ENCODE measurements at places on chromosomes 4 and X. TPM values are rescaled to one million over a fixed set of nuclear protein-coding genes. Genes with fewer than 3 reads are reported as not detected.
A peak's percentile ranks its signal among the peaks of the same experiment; 100 is the strongest.

GRCh38 chr4:168200685-168201084 lies 108.3 kb downstream of the ANXA10 start:
- no peaks in the 10 kb centered on the region for H3K27me3 ChIP-seq
- no peak for DNase-seq
- H3K36me3 ChIP-seq: no peaks in the 10 kb centered on the region
- no peak overlapping the region for H3K4me3 ChIP-seq
- no peaks in the 10 kb centered on the region for H3K4me1 ChIP-seq

- no peak overlapping the region for H3K27ac ChIP-seq
- peaks cover 37% of the 10 kb centered on the region for H3K36me3 ChIP-seq
- H3K4me3 ChIP-seq: no peak overlapping the region
Measured at GRCh38 chr4:108636246-108636645, 14.2 kb upstream of the OSTC start.

- H3K27ac ChIP-seq: no peak overlapping the region
- H3K4me3 ChIP-seq: no peak overlapping the region
- DNase-seq: no peak
- H3K27me3 ChIP-seq: no peaks in the 10 kb centered on the region
Measured at GRCh38 chr4:41202356-41202755, 12.0 kb downstream of the APBB2 start.

DNA sequence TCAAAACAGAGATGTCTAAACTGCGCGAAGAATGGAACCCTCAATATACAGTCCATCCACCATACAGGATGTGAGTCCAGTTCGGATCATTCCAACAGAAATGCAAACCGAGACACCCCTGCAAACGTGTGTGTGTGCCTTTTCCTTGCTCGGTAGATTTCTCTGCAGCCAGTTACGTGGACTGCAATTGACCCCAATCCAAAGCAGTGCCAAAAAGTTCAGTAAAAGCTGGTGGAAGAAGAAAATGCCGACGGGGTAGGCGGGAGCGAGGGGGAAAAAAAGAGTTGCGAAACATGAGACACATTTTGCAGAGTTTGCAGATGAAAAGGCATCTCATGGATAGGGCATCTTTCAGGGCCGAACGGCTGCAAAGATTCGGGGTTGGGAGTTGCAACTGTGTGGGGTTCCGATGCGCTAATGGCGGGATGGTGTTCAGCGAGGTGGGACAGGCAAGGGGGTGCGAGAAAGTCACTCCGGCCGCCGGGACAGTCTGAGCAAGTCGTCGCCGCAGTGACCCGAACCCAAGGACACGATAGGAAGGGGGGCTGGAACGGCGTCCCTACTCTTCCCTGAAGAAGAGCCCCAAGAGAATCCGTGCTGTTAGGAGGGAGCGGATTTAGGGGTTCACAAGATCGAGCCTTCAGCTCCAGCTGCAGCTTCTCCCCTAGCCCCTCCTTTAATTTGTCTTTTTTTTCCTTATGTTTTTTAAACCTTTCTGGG lies 3.8 kb downstream of the PHOX2B start:
- no peak for DNase-seq
- H3K27me3 ChIP-seq: peaks cover 17% of the 10 kb centered on the region
- H3K27ac ChIP-seq: no peak overlapping the region
- no peaks in the 10 kb centered on the region for H3K36me3 ChIP-seq
- H3K4me3 ChIP-seq: no peak overlapping the region

- H3K4me1 ChIP-seq: no peaks in the 10 kb centered on the region
- peak overlapping the region; percentile 15 for H3K27ac ChIP-seq
- DNase-seq: no peak
- H3K36me3 ChIP-seq: peaks cover 43% of the 10 kb centered on the region
- H3K4me3 ChIP-seq: no peak overlapping the region
- no peaks in the 10 kb centered on the region for H3K27me3 ChIP-seq
Measured at GRCh38 chr4:84681486-84682274, 98.8 kb downstream of the CDS1 start.

DNA sequence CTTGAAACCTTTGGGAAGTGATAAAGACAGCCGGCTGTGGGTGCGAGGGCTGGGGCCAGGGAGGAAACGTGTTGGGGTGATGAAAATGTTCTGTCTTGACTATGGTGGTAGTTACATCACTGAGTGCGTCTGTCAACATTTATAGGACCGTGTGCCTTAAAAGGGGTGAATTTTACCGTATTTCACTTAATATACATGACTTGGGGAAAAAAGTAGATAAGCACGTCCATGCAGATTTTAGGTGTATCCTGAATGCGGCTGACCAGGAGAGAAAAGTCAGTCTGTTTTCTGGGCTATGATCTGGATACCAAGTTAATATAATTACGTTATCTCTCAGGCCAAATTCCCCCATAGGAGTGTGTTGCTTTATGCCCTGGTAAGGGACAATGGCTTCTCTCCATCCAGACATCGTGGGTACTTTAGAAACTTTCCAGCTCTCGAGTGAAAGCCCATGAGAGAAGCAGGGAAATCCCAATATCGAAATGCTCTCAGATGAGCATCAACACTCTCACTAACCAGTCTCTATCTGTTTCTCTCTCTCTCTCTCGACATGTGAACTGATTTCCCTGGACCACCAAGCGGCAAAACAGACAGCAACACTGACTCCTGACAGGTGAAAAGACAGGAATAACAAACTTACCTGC lies 71.5 kb downstream of the IRF2 start:
- H3K4me1 ChIP-seq: peaks cover 27% of the 10 kb centered on the region
- peaks cover 27% of the 10 kb centered on the region for H3K36me3 ChIP-seq
- no peak for DNase-seq

DNA sequence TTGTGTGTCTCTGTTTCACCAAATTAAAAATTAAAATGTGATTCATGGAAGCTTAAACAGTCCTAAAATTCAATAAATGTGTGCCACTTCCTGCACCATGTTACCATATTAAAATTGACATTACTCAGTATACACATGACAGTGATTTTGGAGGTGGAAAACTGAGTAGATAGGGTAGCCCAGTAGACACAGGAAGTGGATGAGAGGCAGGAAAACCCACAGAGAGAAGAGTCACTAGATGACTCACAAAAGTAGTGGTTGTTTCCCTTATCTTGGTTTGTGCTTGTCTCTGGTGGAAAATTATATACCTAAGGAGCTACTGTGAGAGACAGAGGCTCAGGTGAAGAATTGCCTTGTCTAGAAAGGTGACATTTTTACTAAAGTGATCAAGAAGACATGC lies 375.8 kb upstream of the CXorf51B start:
- H3K27ac ChIP-seq: no peak overlapping the region
- no peaks in the 10 kb centered on the region for H3K27me3 ChIP-seq
- H3K4me1 ChIP-seq: no peaks in the 10 kb centered on the region
- H3K36me3 ChIP-seq: no peaks in the 10 kb centered on the region
- DNase-seq: no peak

GRCh38 chrX:107542500-107542899 lies 85.8 kb upstream of the PRPS1 start:
- no peak overlapping the region for H3K4me3 ChIP-seq
- no peaks in the 10 kb centered on the region for H3K27me3 ChIP-seq
- H3K27ac ChIP-seq: no peak overlapping the region
- no peaks in the 10 kb centered on the region for H3K36me3 ChIP-seq
- no peaks in the 10 kb centered on the region for H3K4me1 ChIP-seq

- H3K27ac ChIP-seq: no peak overlapping the region
- H3K4me1 ChIP-seq: no peaks in the 10 kb centered on the region
- no peaks in the 10 kb centered on the region for H3K27me3 ChIP-seq
- H3K4me3 ChIP-seq: no peak overlapping the region
- DNase-seq: no peak
Measured at GRCh38 chrX:149528381-149528780, 12.4 kb upstream of the EOLA1 start.

- H3K27me3 ChIP-seq: no peaks in the 10 kb centered on the region
- H3K4me3 ChIP-seq: no peak overlapping the region
- H3K4me1 ChIP-seq: no peaks in the 10 kb centered on the region
- no peaks in the 10 kb centered on the region for H3K36me3 ChIP-seq
Measured at GRCh38 chrX:45710081-45710801, 509.6 kb upstream of the DIPK2B start.

GRCh38 chr4:157217708-157218107 lies 2.8 kb upstream of the GRIA2 start:
- no peaks in the 10 kb centered on the region for H3K27me3 ChIP-seq
- H3K27ac ChIP-seq: no peak overlapping the region
- H3K4me1 ChIP-seq: peaks cover 10% of the 10 kb centered on the region
- no peaks in the 10 kb centered on the region for H3K36me3 ChIP-seq
- DNase-seq: no peak
- no peak overlapping the region for H3K4me3 ChIP-seq

- no peaks in the 10 kb centered on the region for H3K36me3 ChIP-seq
- H3K27ac ChIP-seq: no peak overlapping the region
- H3K4me3 ChIP-seq: no peak overlapping the region
- H3K27me3 ChIP-seq: peaks cover 1% of the 10 kb centered on the region
Measured at GRCh38 chr4:2066011-2066551, 7.0 kb downstream of the NAT8L start.

DNA sequence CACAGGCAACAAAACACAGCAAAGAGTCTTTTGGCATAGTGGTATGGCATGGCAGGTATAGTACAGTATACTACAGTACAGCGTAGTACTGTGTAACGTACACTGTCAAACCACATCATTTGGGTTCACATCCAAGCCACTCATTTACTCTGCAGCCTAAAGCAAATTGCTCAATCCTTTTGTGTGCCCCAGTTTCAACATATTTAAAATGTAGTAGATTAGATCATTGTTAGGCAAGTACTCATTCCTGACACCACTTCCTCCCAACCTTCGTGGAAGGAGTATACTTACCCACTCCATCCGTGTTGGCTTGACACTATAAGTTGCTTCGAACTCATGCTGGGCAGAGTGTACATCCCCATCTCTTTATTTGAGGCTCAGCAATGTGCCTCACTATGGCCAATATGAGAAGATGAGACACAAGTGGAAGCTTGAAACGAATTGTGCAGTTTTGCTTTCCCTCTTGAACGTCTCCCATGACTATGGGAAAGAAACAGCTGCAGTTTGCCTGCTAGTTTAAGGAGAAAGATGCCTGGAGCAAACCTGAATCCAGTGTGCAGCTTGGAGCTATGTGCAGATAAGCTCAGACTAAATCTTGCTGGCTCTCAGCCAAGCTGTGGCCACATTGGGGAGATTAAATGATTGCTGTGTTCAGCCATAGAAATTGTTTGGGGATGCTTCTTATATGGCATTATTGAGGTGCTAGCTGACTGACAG lies 85.7 kb upstream of the TBL1X start:
- no peaks in the 10 kb centered on the region for H3K4me1 ChIP-seq
- no peaks in the 10 kb centered on the region for H3K36me3 ChIP-seq
- no peak overlapping the region for H3K4me3 ChIP-seq
- no peak for DNase-seq

DNA sequence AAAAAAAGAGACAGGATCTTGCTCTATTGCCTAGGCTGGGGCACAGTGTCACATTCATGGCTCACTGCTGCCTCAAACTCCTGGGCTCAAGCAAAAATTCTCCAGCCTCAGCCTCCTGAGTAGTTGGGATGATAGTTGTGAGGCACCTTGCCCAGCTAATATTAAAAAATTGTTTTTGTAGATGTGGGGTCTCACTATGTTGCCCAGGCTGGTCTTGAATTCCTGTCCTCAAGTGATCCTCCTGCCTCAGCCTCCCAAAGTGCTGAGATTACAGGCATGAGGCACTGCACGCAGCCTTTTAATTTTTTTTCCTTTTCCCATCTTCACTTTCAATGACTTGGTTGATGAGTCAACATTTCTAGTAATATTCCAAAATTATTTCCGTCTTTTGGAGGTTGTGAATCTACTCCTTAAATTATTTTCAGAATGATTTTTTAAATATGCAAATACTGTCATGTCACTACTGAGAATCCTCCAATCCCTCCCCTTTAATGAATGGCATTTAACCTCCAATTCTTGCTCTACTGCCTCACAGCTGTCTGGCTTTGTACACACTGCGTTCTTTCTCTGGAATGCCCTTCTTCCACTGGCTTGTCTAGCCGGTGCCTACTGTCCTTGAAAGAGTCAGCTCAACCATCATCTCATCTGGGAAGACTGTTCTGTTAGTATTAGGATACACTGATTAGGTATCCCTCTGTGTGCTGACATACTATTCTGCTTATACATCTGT lies 27.5 kb upstream of the DCTD start:
- DNase-seq: no peak
- H3K36me3 ChIP-seq: no peaks in the 10 kb centered on the region
- H3K27me3 ChIP-seq: no peaks in the 10 kb centered on the region
- H3K27ac ChIP-seq: no peak overlapping the region
- no peak overlapping the region for H3K4me3 ChIP-seq

DNA sequence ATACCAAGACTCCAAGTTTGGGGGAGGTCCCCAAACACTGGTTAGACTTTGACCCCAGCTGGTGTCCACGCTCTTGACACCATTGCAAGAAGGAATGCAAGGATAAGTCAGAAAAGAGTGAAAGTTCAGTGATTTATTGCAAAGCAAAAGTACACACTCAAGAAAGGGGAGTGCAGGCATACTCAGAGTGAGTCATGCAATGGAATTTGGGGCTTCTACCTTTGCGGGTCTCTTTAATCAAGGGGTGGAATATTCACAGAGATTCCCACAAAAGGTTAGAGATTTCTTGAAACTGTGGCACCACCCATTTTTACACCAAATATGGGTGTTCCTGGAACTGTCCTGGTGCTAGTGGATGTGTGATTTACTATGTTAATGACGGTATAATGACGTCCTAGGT lies 5.2 kb upstream of the SMIM10L2A start:
- no peak overlapping the region for H3K4me3 ChIP-seq
- no peaks in the 10 kb centered on the region for H3K4me1 ChIP-seq
- H3K27ac ChIP-seq: no peak overlapping the region
- DNase-seq: no peak

DNA sequence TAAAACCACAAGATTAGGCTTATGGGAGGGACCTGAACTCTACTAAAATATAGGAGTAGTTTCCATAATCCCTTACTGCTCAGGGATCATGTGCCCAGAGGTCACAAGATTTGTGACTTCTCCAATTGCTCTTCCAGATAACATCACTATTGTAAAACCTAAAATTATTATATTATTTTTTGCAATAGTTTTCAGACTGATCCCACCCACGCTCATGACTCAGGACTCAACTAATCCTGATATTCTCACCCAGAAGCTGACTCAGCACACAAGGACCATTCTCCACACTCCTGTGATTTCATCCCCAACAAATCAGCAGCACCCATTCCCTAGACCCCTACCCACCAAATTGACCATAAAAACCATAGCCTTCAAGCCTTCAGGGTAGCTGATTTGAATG lies 24.0 kb upstream of the RPL34 start:
- no peaks in the 10 kb centered on the region for H3K27me3 ChIP-seq
- DNase-seq: no peak
- no peaks in the 10 kb centered on the region for H3K36me3 ChIP-seq

The XAGE2 gene
- total RNA-seq: not detected

The RBMXL3 gene
- total RNA-seq: not detected

The PIR gene
- 14.6 TPM for total RNA-seq

The SYP gene
- 0.53 TPM for total RNA-seq

The EVC gene
- 39.3 TPM for total RNA-seq

The SLC7A11 gene
- 0.75 TPM for total RNA-seq

The FAM184B gene
- not detected for total RNA-seq

The SMC1A gene
- 11.2 TPM for total RNA-seq

The TREX2 gene
- 0.21 TPM for total RNA-seq

The ADGRG4 gene
- 0.75 TPM for total RNA-seq

The IGSF1 gene
- 1.5 TPM for total RNA-seq

The UNC5C gene
- total RNA-seq: 13.3 TPM

The TIMP1 gene
- total RNA-seq: 1,308 TPM

The CITED1 gene
- total RNA-seq: not detected

The SSX1 gene
- not detected for total RNA-seq

The PRDM8 gene
- not detected for total RNA-seq

All from ascending aorta (tissue), 2 donors.